ENCODE measurements at places on chromosomes 1 and 21.

- DNase-seq, result no peak
These were observed 136.5 kb downstream of the TSEN15 start for GRCh38 chr1:184188037-184188436.

DNA sequence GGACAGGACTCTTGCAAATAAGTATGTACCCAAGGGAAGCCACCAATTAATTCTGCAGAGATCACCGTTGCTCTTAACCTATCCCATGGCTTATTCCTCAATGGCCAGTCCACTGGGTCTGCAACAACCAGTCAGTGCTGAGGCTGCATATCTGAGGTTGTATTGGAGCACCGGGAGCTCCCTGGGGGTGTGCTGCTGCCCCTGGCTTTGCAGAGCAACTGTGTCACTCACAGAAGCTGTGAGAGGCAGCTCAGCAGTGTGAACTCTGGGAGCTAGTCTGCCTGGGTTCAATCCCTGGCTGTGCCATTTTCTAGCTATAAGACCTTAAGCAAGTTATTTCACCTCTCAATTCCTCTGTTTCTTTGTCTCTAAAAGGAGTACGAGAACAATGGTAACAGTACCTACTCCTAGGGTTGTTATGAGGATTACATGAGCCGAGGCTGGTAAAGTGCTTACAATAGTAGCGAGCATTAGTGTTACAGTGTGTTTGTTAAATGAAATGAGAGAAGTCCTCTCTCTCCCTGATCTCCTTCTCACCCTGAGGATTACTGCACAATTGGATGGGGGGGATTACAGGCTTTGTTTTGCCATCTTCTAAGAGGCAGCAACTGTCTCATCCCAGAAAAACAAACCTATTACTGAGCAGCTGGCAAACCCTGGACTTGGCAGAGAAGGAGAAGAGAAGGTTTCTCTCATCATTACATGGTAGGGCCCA is 3.6 kb downstream of the RXRG start:
- DNase-seq, result no peak

DNA sequence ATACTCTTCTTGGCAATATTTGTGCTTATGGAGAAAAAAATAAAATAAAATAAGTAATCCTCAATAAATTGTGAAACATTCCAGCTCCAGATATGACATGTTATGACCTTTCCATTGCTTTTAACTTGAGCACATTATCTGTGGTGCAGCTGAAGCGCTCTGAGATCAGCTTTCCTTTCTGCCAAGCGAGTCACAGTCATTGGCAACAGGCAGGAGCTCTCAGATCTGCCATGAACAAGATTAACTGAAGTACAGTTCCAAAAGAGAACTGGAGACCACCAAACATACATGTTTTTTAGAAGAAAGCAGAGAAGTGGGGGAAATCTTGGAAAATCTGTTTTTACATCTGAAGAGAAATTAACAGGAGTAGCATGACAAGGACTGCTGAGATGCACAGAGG is 89.2 kb upstream of the DSCAM start:
- no peak for DNase-seq

GRCh38 chr21:24636696-24637095 is 970.6 kb downstream of the MRPL39 start:
- DNase-seq, result no peak

DNA sequence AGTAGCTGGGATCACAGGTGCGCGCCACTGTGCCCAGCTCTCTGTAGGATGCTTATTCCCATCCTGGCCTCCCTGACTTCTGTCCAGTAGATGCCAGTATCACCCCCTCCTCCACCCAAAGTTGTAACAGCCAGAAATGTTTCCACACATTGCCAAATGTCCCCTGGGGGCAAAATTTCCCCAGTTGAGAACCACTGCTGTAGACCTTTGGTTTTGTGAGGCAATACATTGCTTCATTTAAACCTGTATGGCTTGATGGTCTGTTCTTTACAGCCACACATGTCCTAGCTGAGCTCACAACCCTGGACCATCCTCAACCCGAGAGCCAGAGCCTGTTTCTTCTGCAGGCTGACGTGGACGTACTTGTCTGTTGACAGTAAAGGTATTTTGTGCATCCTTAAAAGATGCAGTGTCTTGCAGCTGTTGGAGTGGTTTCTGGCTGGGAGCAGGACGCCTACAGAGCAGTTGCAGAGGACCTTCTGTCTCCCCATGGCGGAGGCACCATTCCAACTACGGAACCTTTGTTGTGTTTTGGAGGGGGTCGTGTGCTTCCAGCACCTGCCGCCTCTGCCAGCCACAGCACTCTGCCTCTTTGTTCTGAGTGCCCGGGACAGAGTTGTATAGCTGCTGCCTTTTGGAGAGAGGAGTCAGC is 26.6 kb downstream of the DOP1B start:
- DNase-seq, result no peak

- peak; percentile 74 for DNase-seq
These were observed 6.0 kb downstream of the CADM3 start for GRCh38 chr1:159177272-159177907.

- no peak for DNase-seq
These were observed 595.5 kb downstream of the RWDD3 start for GRCh38 chr1:95829556-95829955.

DNA sequence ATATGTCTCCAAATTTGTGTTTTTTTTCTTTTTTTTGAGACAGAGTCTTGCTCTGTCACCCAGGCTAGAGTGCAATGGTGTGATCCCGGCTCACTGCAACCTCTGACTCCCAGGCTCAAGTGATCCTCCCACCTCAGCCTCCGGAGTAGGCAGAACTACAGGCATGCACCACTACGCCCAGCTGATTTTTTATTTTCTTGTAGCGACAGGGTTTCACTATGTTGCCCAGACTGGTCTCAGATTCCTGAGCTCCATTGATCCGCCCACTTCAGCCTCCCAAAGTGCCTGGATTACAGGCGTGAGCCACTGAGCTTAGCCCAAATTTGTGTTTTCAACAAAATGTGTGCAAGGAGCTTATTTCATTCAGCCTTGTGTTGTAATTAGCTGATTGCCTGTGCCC is 59.0 kb upstream of the IFFO2 start:
- no peak for DNase-seq

DNA sequence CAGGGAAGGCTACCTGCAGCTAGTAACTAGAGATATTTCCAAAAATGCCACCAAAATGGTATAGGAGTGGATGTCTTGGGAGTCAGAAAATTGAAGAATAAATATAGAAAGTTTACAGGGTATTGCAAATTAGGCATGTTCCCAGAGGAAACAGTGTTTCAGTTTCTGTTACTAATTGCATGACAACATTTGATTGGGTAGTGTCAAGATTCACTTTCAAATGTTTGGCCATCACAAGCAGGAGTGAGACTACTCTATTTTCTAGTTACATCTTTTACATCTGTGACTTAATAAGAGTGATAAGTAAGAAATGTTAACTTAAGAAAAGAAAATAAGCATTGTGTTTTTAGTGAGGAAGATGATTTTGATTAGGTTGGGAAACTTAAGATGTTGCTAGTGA is 30.2 kb downstream of the AMY1C start:
- DNase-seq, result no peak

GRCh38 chr1:115300087-115300876 is 37.8 kb downstream of the NGF start:
- peak; percentile 70 for DNase-seq

DNA sequence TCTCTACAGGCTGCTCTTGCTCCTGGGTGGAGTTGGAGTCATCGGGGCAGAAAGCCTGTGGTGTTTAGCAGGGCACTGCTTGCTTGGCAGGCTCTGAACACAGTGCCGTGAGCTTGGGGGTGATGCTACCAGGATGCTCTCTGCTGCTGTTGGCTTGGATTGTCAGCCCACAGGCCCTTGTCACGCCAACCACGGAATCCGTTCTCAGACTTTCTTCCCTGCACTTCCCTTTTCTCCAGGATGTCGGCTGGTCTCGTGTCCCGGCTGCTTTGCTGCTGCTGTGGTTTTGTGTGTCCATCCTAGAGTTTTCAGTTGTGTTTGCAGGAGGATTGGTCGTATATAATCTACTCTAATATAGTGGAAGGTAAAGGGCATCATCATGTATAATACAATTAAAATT is 44.4 kb upstream of the TTC34 start:
- no peak for DNase-seq

- no peak for DNase-seq
These were observed 2.9 kb downstream of the TPRG1L start for GRCh38 chr1:3627515-3628253.

DNA sequence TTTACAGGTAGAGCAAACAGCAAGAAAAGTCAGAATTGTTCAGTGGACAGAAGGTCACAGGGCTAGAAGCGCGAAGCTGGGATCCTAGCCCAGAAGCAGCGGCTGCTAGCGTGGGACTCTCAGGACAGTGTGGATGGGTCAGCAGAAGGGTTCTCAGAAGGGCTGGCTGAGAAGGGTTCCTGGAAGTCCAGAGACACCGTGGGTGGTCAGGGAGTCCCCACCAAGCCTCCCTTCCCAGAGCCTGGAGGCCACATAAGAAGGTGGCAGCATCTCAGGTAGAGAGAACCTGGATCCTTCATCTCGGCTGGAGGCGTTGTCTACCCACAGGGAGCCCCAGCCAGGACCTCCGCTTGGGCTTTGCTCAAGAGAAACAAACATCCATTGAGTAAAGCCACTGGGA is 696.3 kb downstream of the PTPRU start:
- no peak for DNase-seq

DNA sequence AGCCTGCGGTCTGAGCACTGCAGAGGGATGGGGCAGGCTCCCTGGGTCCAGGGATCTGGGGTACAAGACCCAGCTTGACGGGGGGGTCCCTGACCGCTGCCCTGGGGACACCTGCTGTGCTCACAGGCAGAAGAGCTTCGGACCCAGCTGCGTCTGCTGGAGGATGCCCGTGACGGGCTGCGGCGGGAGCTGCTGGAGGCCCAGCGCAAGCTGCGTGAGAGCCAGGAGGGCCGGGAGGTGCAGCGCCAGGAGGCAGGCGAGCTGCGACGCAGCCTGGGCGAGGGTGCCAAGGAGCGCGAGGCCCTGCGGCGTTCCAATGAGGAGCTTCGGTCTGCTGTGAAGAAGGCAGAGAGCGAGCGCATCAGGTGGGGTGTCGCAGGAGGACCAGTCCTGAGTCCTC is 25.2 kb downstream of the MFAP2 start:
- no peak for DNase-seq

GRCh38 chr1:33255347-33256220 is 708 bp upstream of the ZNF362 start:
- peak; percentile 86 for DNase-seq

GRCh38 chr1:182829285-182829932 is 9.7 kb upstream of the DHX9 start:
- DNase-seq, result no peak

GRCh38 chr1:60906526-60906925 is 175.8 kb upstream of the NFIA start:
- DNase-seq, result no peak

DNA sequence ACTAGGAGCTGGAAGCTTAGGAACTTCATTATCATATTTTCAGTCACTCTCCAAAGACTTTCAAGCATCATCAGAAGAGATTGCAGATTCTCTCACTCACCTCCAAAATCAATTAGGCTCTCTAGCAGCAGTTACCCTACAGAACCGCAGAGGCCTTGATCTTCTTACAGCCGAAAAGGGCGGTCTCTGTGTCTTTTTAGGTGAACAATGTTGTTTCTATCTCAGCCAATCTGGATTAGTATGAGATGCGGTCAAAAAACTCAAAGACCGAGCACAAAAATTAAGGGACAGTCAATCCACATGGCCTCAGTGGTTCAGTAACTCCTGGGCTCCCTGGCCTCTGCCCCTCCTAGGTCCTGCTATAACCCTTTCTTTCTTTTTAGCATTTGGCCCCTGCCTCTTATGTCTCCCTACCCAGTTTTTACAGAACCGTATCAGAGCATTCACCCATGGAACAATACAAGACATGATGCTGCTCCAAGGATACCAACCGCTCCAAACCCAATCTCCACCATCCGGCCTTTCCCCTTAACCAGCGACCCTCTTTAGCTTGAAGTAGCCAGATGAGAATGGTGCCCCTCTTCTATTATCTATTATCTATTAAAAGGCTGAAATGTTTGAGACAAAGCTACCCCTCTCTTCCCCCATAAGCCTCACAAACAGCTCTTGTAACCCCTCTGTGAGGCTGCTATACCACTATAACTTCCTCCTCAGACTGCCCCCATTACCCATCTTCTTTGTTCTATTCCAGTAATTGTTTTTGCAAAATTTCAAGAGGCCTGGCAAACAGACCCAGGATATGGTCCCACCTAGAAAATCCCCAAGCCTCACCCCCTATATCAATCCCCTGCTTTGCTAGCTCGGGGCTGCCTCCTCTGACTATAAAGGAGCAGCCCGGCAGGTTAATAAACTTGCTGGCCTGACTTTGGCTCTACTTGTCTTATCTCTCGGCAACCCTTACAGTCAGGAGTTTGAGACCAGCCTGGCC is 18.7 kb upstream of the CA6 start:
- no peak for DNase-seq

- DNase-seq, result peak; percentile 21
These were observed 26.1 kb downstream of the METTL13 start for GRCh38 chr1:171807556-171807955.

DNA sequence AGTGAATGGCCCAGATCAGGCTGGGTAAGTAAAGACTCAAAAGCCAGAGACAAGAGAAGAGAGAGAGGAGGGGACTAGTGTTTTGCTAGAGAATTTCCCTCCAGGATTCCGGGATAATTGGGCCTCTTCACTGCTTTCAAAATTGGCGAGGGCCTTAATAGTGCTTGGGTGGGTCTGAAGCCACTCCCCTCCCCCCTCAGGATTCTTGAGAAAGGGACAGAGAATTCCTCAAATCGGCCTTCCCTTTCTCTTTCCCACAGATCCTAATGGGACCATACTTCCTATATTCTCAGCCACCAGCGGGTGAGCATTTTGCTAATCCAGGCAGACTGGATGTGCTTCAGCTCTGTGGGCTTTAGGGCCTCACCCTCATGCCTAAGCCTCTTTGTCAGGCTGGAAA is 11.9 kb downstream of the SFN start:
- peak; percentile 46 for DNase-seq

DNA sequence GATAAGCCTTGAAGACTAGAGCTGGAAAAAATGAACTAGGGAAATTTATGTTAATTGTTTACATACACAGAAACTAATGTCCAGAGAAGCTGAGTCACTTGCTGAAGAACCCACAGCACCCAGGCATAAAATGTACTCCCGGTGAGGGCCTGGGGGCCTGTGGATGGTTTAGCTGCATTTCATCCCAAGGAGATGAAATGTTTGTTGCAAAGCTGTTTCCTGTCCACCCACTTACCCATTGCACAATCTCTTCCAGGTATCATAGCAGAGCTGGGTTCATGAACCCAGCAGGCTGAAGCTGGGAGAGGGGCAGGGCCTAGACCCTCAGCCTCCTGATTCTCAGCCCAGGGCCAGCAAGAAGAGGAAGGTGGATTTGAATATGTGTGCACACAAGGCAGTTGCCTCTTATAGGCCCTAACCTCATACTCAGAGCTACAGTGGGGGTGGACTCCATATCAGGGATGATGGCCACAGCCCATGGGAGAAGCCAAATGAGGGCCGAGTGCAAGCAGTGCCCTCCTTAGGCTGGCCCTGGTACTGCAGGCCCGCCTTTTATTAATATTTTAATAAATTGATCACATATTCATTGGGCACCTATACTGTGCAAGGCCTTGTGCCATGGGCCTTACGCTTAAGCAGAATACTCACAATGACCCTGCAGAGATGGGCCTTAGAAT is 110.8 kb downstream of the LACTBL1 start:
- DNase-seq, result peak; percentile 46
